ENCODE measurements at places on chromosomes 4 and X. TPM values are rescaled to one million over a fixed set of nuclear protein-coding genes. Genes with fewer than 3 reads are reported as not detected.

DNA sequence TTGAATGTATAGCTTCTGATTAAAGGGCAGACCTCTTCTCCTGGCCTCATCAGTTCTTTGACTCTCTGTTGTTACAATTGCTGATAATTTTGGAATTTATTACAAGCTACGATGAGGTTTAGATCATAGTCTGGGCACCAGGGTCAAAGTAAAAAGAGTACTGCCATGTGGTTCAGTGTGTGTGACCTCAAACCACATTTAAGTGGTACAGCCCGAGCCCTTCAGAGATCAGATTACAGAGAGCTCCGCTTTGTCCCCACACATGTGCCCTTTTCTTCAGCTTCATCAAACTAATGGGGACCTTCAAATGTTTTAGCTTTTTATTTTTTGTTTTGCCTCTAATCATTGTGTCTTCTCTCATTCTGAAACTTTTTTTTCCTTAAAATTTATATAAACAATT, 37.1 kb downstream of the SPANXN2 start:
- H3K36me3 ChIP-seq, result no peaks in the 10 kb centered on the region
- no peak overlapping the region for H3K4me3 ChIP-seq
- no peaks in the 10 kb centered on the region for H3K27me3 ChIP-seq

- no peaks in the 10 kb centered on the region for H3K27me3 ChIP-seq
- DNase-seq, result no peak
- no peak overlapping the region for H3K27ac ChIP-seq
- H3K4me3 ChIP-seq, result no peak overlapping the region
- no peaks in the 10 kb centered on the region for H3K4me1 ChIP-seq
Observed at GRCh38 chr4:41015016-41015675, 199.2 kb downstream of the APBB2 start.

- H3K36me3 ChIP-seq, result no peaks in the 10 kb centered on the region
- no peaks in the 10 kb centered on the region for H3K4me1 ChIP-seq
- H3K27ac ChIP-seq, result no peak overlapping the region
- no peak for DNase-seq
- peaks cover 2% of the 10 kb centered on the region for H3K27me3 ChIP-seq
Observed at GRCh38 chrX:139538907-139539790, 8.6 kb downstream of the F9 start.

GRCh38 chr4:44791831-44792230, 65.5 kb upstream of the GNPDA2 start:
- H3K36me3 ChIP-seq, result no peaks in the 10 kb centered on the region
- no peak for DNase-seq
- no peaks in the 10 kb centered on the region for H3K4me1 ChIP-seq
- H3K27ac ChIP-seq, result no peak overlapping the region
- H3K4me3 ChIP-seq, result no peak overlapping the region

DNA sequence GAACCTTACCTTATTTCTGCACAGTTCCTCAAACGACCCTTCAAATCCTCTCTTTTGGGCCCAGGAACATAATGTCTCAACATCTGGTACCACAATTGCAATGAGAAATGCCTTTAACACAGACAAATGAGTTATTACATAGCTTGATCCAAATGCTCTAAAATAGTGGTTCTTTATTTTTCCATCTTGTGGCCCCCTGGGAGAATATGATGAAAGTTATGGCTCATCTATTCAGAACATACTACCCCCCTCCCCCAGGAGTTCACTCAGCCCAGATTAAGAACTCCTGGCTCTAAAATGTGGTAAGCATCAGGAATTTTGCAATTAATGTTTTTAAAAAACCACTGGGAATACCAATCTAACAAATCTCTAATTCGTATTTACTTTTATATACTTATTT, 23.9 kb upstream of the CENPU start:
- H3K27ac ChIP-seq, result no peak overlapping the region
- H3K4me1 ChIP-seq, result peaks cover 14% of the 10 kb centered on the region

GRCh38 chrX:124211312-124211942, 121.0 kb upstream of the TEX13D start:
- H3K27ac ChIP-seq, result no peak overlapping the region
- H3K4me3 ChIP-seq, result no peak overlapping the region
- no peaks in the 10 kb centered on the region for H3K36me3 ChIP-seq
- peak; percentile 15 for DNase-seq
- H3K4me1 ChIP-seq, result peaks cover 33% of the 10 kb centered on the region
- H3K27me3 ChIP-seq, result no peaks in the 10 kb centered on the region

- peak overlapping the region; percentile 96 for H3K27ac ChIP-seq
- no peaks in the 10 kb centered on the region for H3K27me3 ChIP-seq
- H3K4me3 ChIP-seq, result peak overlapping the region; percentile 83
- peak; percentile 37 for DNase-seq
Observed at GRCh38 chrX:132216806-132217202, 2.4 kb downstream of the RAP2C start.

- H3K27me3 ChIP-seq, result no peaks in the 10 kb centered on the region
- H3K27ac ChIP-seq, result no peak overlapping the region
- H3K4me1 ChIP-seq, result no peaks in the 10 kb centered on the region
Observed at GRCh38 chr4:95444812-95445211, 104.0 kb downstream of the UNC5C start.

- H3K4me1 ChIP-seq, result no peaks in the 10 kb centered on the region
- no peak overlapping the region for H3K4me3 ChIP-seq
- no peaks in the 10 kb centered on the region for H3K36me3 ChIP-seq
- H3K27me3 ChIP-seq, result peaks cover 17% of the 10 kb centered on the region
Observed at GRCh38 chr4:78560296-78560963, 8.9 kb downstream of the ANXA3 start.

GRCh38 chrX:30888526-30889146, 418 bp downstream of the TAB3 start:
- peak overlapping the region; percentile 81 for H3K4me3 ChIP-seq
- peak; percentile 57 for DNase-seq
- no peaks in the 10 kb centered on the region for H3K27me3 ChIP-seq
- H3K27ac ChIP-seq, result peak overlapping the region; percentile 90

DNA sequence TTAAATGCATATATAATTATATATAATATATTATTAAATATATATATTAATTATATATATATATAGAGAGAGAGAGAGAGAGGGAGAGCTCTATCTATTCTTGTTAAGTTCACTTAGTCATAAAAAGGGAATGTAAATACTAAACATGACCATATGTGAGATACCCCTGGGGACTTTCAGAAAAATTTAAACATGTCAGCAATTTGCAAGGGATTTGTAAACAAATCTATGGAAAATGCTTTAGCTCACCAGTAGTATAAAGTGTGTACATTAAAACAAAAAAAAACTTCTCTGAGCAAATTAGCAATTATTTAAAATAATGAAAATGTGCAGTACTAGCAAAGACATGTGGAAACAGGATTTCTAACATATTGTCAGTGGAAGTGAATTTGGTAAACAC, 1755.5 kb downstream of the PCDH19 start:
- no peaks in the 10 kb centered on the region for H3K4me1 ChIP-seq
- no peak for DNase-seq
- H3K4me3 ChIP-seq, result no peak overlapping the region
- no peaks in the 10 kb centered on the region for H3K27me3 ChIP-seq
- H3K36me3 ChIP-seq, result no peaks in the 10 kb centered on the region

GRCh38 chrX:101362757-101363156, 14.2 kb upstream of the TIMM8A start:
- DNase-seq, result no peak
- H3K36me3 ChIP-seq, result no peaks in the 10 kb centered on the region

- no peak overlapping the region for H3K27ac ChIP-seq
- no peak overlapping the region for H3K4me3 ChIP-seq
- H3K4me1 ChIP-seq, result no peaks in the 10 kb centered on the region
- peaks cover 5% of the 10 kb centered on the region for H3K27me3 ChIP-seq
- DNase-seq, result no peak
- no peaks in the 10 kb centered on the region for H3K36me3 ChIP-seq
Observed at GRCh38 chr4:27056281-27056680, 195.6 kb downstream of the STIM2 start.

DNA sequence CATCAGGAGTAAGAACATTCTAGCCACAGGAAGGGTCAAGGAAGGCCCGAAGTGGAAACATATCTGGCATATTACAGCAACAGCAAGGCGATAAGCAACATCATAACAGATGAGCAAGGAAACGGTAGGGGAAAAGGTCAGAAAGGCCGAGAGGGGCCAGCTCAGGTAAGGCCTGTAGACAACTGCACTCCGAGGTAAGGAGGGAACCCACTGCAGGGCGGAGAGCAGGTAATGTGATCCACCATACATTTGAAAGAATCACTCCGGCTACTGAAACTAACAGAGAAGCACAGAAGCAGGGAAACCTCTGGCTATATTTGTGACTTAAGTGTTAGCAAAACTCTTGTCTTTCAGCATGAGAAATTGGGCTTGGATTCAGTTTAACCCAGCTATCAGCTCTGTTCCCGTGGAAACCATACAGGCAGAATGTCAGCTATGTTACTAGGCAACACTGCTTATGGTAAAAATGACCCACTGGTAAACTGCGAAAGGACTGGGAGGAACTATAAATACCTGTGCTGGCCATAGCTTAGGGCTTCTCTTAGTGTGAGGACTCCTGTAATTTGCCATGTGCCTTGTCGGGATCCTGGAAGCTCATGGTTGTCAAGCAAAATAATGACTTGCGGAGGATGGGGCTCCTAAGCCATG, 31.0 kb downstream of the FRYL start:
- H3K27me3 ChIP-seq, result no peaks in the 10 kb centered on the region
- no peak overlapping the region for H3K27ac ChIP-seq
- peaks cover 5% of the 10 kb centered on the region for H3K36me3 ChIP-seq
- DNase-seq, result no peak
- H3K4me1 ChIP-seq, result peaks cover 67% of the 10 kb centered on the region

GRCh38 chr4:182018691-182019090, 224.5 kb upstream of the TENM3 start:
- H3K27me3 ChIP-seq, result peaks cover 1% of the 10 kb centered on the region
- H3K4me3 ChIP-seq, result no peak overlapping the region
- no peak overlapping the region for H3K27ac ChIP-seq
- H3K4me1 ChIP-seq, result no peaks in the 10 kb centered on the region
- H3K36me3 ChIP-seq, result no peaks in the 10 kb centered on the region
- no peak for DNase-seq

The LDB2 gene
- total RNA-seq, result not detected

The MAGEA4 gene
- total RNA-seq, result not detected

The SPACA5 gene
- not detected for total RNA-seq

The RHOXF2 gene
- not detected for total RNA-seq

The ZNF630 gene
- total RNA-seq, result 2.4 TPM

The PABPC1L2A gene
- total RNA-seq, result not detected

The CYBB gene
- not detected for total RNA-seq

The BMP3 gene
- total RNA-seq, result not detected

The GABRG1 gene
- not detected for total RNA-seq

The TCP11X2 gene
- total RNA-seq, result not detected

The RHOXF1 gene
- not detected for total RNA-seq

The PPBP gene
- total RNA-seq, result not detected

The GAGE12H gene
- not detected for total RNA-seq

All from activated CD4-positive, alpha-beta memory T cell treated with anti-CD3 and anti-CD28 coated beads for 36 hours (primary cell).